ENCODE measurements at places on chromosomes 2 and 18.

DNA sequence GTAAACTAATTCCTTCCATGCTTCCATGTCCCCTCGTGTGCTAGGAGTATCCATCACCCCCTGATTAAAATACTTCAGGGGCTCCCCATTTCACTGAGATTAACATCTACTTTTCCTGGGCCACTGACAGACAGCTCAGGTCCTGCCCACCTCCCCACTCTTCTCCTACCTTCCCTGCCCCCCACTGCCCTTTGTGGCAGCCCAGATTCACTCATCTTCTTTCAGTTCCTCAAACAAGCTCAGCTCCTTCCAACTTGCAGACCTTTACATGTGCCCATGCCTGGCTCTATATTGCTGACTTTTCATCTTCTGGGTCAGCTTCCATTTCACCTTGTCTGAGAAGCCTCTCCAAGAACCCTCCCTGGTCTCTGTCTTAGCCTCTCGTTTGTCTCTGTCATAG lies 12.0 kb downstream of the RUFY4 start:
- DNase-seq: no peak

DNA sequence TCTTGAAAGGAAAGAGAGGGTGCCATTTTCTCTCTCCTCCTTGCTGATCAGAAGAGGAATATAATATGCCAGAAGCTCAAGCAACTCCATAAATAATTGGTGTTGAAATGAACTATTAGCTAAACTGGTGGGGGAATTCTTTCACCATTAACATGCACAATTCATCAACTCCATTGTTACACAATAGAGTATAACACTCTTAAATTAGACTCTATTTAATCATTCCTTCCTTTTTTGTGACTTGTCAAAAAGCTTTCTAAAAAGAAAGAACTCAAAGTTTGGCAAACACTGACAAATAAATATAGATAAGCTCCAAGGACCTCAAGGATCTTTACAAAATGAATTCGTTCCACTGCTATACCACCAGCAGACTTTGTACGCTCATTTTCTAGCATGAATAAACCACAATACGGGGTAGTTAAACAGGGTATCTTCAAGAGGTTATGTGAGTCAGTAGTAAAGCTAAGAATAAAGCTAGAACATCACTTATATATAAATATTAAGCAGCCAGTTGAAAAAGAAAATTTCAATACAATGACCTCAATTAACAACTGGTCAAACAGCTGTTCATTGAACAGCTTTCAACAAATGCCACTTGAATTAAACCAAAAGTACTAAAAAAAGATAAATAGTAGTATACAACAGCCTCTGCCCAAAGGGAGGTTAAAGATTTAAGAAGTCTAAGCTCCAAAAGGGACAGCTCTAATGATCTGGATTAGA lies 6.4 kb downstream of the TRAK2 start:
- DNase-seq: no peak

DNA sequence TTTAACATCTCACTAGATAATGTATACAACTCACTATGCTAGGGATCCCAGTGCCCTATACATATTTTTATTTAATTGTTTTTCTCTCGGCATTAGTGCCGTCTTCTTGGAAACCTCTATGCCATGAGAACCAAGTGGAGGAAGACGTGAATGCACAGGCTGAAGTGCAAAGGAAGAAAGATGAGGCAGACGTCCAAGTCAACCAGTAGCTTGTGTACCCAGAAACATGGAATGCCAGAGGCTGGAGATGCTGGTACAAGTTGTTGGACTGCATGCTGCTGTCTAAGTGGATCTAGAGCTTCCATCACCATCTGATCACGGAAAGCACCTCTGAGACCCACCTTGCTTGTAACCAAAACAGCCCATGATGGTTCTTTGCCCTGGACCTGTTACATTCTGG lies 12.5 kb upstream of the GEMIN6 start:
- DNase-seq: no peak

DNA sequence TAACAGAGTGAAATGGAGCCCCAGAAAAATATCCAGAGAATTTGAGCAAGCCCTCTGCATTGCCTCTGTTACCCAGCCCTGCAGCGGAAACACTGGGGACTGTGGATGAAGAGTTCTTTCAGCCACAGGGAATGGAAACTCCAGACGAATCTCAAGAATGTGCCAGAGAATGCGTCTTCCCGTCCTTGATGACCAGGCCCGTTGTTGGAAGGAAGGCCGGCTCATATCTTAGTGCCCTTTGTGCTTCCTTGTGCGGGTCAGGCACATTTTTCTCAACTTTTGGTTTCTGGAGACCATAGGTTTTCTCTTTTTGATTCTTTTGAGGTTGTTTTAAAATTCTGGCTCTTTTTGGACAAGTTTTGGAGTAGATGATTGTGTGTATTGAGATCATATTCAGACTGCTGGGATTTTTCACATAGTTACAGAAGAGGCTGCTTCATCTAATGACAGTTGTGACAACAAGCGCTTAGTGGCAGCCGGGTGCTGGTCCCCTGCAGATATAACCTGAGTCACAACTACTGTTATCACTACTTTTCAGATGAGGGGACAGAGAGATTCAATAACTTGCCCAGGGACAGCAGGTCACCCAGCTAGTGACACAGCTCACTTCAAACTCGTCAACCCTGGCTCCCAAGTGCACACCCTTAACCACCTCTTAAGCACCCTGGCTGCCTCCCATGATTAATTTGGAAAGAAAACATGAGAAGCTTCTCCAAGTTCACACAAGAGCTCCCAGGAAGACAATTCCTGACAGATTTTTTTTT lies 15.7 kb downstream of the MAL start:
- DNase-seq: no peak

- no peak for DNase-seq
These were observed 37.2 kb downstream of the ZBTB7C start for GRCh38 chr18:48371854-48372602.

Data from NCI-H460 (cell line).